Activated CD4-positive, alpha-beta T cell treated with anti-CD3 and anti-CD28 coated beads for 24 hours (primary cell): ENCODE measurements at places on chromosomes 1 and 21.

- no peak for DNase-seq
These were observed 3.3 kb upstream of the C1orf174 start for GRCh38 chr1:3903141-3904005.

DNA sequence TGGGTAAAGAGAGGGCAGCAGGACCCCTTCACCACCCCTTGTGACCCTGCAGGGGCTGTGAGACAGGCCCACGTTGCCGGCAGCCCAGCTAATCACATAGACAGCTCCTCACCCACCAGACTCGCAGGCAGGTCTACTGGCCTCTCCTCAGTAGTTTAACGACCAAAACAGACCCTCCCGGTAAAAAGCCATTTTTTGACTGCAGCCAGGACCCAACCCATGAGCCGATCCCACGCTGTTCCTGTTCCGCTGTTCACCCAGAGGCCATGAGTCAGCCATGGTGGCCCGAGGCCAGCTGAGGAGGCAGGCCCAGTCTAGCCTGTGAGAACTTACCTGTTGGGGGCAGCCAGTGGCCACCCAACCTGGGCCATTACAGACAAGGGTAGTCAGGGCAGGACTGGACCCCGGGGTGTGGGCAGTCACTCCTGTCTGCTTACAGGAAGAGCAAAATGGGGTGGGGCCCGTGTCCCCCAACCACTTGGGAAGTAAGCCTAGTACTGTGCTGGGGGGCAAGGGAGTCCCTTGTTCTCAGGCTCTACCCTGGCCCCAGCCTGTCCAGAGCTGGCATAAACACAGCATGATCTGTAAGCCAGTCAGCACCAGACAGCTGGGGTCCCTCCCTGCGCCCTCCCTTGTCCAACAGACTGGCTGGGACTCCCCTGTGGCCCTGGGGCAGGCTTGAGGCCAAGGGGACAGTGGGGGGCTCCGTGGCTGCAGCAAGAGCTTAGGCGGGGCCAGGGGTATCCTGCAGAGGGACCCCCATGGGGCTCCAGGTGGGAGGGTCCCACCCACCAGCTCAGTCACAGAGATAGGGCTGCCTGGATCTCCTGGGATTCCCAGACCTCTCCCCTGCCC is 61.9 kb downstream of the WNT9A start:
- no peak for DNase-seq

DNA sequence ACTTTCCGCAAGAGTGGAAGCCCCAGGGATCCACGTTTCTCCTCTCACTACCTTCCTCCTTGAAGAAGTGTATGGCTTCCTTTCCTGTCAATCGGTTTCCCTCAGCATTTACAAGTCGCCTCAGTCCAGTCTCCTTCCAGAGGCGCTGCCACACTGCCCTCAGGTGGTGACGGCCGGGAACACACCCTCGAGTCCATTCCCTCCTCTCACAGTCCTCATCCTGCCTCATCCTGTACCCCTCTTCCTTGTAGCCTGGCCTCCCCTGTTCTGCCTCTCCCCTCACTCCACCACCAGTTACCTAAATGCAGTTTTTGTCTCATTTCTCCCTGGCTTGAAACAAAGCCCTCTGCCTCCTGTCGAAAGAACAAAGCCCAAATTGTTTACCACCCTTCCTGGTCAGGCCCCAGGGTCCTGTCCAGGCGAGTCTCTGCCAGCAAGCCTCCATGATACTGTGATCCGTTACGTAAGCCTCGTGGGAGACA is 23.2 kb upstream of the LSM10 start:
- DNase-seq = peak; percentile 92

DNA sequence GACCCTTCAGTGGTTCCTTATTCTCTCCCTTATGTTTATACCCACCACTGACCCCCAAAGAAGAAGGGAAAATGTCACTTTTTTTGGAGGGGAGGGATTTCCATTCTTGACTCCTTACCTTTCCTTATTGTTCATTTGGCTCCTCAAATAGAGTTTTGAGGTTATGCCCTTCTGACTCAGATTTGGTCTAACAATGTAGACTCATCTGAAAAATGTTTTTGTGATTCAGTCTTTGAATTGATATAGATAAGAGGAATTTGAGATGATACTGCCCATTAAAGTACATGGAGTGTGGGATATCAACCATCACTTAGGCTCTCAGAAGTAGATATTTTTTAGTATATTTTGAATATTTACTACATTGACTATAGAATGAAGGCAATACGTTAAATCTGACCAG is 16.1 kb downstream of the USP1 start:
- no peak for DNase-seq

- no peak for DNase-seq
These were observed 206.2 kb upstream of the PTBP2 start for GRCh38 chr1:96515430-96515829.

DNA sequence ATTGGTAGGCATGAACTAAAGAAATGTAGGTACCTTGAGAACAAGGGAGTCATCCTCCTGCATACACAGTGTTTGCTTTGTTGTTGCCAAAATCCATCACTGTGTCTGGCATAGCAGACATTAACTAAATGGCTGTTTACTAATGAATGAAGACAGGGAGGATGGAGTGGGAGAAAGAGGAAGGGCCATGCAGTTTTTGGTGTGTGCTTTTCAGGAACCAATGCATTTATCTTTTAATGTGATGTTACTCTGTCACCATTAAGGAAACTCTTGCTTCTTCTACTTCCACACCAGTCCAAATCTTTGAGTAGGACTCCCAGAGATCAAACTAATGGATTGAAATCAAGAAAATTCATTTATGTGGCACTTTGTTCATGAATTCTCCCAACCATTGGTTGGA is 55.6 kb upstream of the DUSP10 start:
- DNase-seq = no peak

GRCh38 chr1:207923561-207923960 is 12.6 kb upstream of the CD34 start:
- no peak for DNase-seq

DNA sequence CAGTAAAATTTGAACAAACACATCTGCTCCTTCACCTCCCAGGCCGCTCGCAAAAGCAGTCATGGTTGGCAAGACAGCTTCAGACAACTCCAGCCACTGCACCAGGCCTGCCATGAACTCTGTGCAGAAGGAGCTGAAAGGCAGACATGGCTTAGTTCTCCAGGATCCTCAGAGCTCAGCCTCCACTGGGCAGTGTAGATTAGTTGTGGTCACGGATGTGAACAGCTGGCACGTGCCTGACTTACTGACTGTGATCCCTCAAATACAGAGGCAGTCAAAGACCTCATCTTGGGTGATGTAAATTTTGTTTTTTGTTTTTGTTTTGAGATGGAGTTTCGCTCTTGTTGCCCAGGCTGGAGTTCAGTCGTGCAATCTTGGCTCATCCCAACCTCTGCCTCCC is 28.4 kb downstream of the TMCO4 start:
- no peak for DNase-seq

- no peak for DNase-seq
These were observed 31.4 kb upstream of the KAZN start for GRCh38 chr1:14567056-14567455.
